ENCODE measurements at places on chromosomes 16 and 17. TPM values are rescaled to one million over a fixed set of nuclear protein-coding genes. Genes with fewer than 3 reads are reported as not detected.

DNA sequence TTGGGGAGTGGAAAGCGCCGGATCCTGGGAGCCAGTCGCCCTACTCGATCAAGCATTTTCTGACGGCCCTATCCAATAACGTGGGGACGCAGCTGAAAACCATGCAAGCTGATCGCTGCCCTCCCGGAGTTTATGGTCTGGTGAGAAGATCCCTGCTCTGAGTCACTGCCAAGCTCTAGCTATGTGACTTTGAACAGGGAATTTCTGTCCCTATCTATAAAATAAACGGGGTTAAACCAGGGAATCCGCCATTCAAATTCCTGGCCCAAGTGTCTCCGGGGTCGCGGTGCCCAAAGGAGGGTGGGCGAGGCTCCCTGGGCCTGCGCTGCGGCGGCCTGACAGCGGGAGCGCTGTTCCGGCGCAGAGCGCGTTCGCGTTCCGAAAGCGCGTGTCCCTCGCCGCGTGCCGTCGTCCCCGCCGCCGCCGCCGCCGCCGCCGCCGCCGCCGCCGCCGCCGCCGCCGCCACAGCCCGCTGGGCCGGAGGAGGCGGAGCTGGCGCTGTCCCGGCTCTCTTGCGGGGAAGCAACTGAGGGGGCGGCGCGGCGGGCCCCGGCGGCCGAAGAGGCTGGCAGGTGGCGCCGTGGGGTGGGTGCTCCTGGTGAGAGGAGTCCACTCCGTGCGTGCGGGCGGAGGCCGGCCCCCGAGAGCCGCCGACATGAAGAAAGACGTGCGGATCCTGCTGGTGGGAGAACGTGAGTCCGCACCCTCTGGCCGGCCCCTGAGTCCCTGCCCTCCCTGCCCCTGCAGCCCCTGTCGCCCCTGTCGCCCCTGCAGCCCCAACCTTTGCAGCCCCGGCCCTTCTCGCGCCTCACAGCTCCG is at the start of gene RHOT1:
Gene RHOT1, plus strand, starts transcription at position 465 of the 819 bp plus-strand sequence. Its CDS starts 191 bp downstream, at position 656.
- DNase-seq: peak; percentile 80

GRCh38 chr17:49836111-49837030 is 11.5 kb downstream of the TAC4 start:
- DNase-seq: no peak

The ITGB3 gene
- total RNA-seq: 0.13 TPM

DNA sequence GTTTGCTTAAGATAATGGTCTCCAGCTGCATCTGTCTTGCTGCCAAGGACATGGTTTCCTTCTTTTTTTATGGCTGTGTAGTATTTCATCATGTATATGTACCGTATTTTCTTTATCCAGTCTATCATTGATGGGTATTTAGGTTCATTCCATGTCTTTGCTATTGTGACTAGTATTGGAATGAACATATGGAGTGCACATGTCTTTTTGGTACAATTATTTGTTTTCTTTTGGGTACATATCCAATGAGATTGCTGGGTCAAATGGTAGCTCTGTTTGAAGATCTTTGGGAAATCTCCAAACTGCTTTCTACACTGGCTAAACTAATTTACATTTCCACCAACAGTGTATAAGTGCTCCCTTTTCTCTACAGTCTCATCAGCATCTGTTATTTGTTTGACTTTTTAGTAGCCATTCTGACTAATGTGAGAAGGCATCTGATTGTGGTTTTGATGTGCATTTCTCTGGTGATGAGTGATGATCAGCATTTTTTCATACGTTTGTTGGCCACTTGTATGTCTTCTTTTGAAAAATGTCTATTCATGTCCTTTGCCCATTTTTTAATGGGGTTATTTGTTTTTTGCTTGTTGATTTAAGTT is 66.2 kb downstream of the TNFRSF13B start:
- DNase-seq: no peak

GRCh38 chr17:59893676-59894100 is 767 bp downstream of the RPS6KB1 start:
- DNase-seq: no peak

The MARCHF10 gene
- total RNA-seq: not detected

DNA sequence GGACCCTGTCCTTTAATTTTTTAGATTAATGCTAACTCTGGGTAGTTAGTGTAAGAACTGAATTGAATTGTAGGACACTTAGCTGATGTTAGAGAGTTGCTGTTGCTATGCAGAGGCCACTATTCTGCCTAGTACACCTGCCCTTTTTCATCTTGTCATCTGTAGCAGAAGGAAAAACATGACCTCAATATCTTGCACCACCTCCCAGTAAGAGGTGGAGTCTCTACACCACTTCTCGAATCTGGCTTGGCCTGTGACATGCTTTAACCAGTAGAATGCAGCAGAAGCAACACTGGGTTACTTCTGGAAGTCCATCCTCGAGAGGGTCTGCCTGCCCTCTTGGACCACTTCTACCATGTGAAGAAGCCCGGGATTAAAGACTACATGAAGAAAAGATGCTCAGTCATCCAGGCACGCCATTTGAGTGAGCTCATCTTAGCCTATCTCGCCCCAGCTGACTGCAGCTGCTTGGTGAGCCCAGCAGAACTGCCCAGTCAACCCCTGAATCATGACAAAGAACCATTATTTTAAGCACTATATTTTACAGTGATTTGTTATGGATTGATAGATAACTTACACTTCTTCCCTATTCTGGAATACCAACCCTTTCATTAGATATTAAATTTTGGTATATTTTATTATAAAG is 153.5 kb downstream of the MYO1D start:
- no peak for DNase-seq

The CCDC144A gene
- 1.2 TPM for total RNA-seq

DNA sequence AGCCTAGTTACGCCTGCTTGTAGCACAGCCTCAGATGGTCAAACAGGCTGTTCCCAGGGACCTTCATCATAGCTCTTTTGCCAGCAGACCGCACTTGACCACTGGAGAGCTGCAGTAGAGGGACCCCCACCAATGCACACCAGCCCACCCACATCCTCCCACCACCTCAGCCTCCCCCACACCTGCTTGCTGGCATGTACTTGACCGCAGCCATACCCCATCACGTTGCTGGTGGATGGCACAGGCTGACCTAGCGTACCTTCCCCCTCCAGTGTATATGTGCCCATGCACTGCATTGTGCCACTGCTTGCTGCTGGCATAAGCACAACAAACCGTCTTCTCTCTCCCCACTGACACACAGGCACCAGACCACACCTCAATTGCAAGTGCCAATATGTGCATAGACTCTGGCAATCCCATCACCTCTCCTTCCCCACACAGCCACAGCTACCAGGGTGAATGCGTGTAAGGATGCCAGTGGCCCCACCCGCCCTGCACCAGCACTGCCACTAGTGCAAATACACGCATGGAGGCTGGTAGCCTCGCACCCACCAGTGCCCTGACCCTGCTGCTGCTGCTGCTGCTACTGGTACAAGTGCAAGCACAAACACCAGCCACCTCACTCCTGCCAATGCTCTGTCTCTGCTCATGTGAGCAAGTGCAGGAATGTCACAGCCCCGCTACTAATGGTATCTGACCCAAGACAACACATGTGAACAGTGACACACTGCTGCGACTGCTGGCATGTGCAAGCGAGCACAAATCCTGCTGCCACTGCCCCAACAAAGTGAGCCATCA is 1377.6 kb downstream of the CDH11 start:
- no peak for DNase-seq

GRCh38 chr17:78611607-78612006 is 34.4 kb upstream of the DNAH17 start:
- no peak for DNase-seq

GRCh38 chr17:78477913-78478756 is 99.1 kb downstream of the DNAH17 start:
- DNase-seq: no peak

The KLHL36 gene
- total RNA-seq: 39.7 TPM

The MILR1 gene
- total RNA-seq: 0.66 TPM

DNA sequence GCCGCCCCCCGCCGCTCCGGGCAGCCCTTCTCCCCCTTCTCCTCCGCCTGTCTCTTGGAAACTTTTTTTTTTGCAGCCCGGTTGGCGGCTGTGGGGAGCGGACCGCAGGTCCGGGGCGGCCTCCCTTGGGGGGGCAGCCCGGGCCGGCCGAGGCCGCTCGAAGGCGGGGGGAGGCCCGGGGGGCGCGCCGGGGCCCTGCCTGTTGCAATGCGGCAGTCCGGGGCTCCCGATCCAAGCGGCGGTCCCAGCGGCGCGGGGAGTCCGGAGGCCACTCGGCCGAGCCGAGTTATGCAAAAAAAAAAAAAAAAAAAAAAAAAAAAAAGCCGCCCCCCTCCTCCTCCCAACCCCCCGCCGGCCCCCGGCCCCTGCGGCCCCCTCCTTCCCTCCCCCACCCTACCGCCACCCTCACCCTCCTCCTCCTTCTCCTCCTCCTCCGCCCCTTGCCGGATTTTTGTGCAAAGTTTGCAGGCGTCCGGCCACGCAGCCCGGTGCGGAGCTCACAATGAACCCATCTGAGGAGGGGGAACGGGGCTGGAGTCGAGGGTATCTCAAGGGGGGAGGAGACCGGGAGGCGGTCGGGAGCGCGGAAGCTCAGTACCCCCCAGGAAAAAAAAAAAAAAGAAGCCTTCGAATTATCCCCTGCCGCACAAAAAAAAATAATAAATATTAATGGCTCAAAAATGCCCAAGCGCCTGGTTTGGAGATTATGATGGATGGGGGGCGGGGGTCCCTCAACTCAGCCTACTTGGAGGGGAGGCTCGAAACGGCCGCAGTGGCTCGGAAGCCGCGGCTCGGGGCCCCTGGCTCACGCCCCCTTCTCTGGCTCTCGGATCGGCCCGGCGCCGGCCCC is at the start of gene ZNF423:
Gene ZNF423, minus strand, starts transcription at position 291 of the 850 bp plus-strand sequence. CDS start 338 bp downstream, outside the sequence.
- DNase-seq: no peak

The CCL17 gene
- total RNA-seq: 18.9 TPM

GRCh38 chr17:38738007-38738662 is 8.0 kb downstream of the CISD3 start:
- no peak for DNase-seq

DNA sequence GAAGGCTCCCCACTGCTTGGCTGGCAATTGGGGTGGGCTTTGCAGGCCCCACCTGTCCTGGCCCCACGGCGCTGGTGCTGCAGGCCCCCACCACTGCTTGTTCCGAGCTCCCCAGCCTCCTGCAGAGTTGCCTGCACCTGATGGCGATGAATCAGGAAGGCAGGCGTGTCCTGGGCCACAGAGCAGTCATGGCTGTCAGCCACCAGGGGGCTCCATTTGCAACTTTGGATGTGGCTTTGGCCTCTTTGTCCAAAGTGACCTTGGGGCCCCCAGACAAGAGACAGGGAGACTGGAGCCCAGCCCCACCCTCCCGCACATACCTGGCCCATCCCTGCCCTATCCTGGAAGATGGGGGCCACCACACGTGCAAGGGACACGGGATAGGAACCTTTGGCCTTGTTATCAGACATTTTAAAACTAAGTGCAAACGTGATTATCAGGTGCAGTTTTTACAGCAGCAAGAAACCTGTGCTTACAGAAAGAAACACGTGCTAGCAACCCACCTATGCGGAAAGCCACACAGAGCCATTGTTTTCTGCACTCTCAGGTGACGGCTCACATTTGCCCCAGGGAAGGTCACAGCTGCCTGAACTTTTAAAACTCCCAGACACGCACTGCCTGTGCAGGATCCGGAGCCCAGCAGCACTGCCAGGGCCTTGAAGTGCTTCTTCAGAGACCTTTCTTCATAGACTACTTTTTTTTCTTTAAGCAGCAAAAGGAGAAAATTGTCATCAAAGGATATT is at the start of gene DNASE1:
Gene DNASE1, plus strand, starts transcription at position 443 of the 743 bp plus-strand sequence. CDS start 683 bp downstream, outside the sequence.
- DNase-seq: peak; percentile 30

The TUBB3 gene
- 0.38 TPM for total RNA-seq

DNA sequence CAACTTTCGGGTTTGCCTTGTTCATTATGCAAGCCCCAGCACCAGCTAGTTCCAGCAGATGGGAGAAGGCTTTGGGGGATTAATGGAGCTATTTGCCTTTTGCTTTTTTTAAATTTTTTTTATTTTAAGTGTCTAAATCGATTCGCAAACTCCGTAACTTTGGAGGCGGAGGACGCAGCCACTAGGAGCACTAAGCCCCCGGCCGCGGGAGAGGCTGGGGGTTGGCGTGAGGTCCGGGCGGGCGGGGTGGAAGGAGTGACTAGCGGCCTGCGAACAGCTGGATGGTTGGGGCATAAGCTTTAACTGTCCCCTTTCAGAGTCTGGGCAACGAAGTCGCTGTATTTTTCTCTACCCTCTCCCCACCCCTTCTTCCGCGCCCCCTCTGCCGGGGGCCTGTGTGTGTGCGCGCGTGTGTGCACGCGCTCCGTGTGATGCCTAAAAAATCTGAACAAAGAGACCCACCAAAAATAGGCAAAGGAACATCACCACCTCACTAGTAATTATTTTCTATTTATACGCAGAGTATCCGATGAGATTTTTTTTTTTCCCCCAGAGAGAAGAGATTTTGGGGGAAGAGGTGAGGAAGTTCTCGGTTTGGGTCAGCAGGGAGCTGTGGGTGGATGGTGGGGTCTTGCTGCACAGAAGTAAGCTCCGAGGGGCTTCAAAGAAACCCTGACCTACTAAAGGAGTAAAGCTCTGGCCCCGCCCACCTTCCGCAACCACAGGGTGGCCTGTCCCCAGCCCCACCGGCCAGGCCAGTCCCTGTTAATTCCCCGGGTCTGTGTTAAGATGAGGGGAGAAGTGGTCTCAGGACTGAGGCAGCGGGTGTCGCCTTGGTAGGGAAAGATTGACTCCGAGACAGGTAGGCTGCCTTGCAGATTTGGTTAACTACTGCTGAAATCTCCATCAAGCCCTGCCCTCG is 2.3 kb downstream of the SHISA9 start:
- DNase-seq: no peak

GRCh38 chr17:46995841-46996571 is 17.0 kb upstream of the RPRML start:
- DNase-seq: no peak

The TMC5 gene
- total RNA-seq: not detected

DNA sequence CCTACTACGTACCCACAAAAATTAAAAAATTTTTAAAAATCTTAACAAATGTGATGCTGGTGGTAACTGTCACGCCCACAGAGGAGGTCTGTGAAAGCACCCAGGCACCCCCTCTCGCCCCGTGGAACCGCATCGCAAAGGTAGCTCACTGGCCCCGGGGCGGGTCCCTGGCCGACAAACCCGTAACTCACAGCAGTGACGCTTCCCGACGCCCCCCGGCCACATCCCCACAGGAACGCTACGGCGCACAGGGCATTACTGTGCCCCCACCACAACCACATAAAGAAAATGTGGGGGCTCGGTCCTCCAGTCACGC is 366 bp downstream of the ANKS3 start:
- no peak for DNase-seq

The PLD6 gene
- 28.4 TPM for total RNA-seq
